ENCODE measurements at places on chromosomes 5 and 9.

DNA sequence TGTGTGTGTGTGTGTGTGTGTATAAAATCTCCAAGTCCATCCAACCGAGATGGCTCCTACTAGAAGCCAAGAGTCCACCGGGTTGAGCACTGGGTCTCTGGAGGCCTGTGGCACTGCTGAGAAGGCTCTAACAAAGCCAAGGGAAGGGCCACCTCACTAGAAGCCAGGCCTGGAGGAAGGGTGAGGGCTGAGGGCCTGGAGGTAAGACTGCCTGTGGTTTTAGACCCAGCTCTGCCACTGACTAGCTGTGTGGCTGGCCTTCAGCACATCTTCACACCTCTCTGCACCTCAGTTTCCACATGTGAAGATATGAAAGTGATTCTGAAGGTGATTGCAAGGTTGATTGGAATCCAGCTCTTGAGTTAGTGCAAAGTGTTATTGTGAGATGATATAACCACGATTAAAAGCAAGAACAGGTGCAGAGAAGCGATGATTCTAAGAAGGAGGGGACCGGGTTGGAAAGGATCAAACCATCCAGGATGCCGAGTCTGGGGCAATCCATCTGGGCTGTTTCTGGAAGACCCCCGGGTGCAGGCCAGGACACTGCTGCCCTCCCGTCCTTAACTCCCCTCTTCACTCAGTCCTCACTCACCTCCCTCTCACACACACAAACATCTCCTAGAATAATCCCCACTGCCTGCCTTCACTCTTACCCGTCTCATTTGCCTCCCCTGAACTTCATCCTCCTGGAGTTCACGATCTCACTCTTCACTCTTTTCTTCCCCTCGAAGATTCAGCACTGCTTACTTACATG, 2.3 kb downstream of the IL4 start:
- DNase-seq = no peak

GRCh38 chr5:103821361-103821760, 258.8 kb upstream of the NUDT12 start:
- no peak for DNase-seq

DNA sequence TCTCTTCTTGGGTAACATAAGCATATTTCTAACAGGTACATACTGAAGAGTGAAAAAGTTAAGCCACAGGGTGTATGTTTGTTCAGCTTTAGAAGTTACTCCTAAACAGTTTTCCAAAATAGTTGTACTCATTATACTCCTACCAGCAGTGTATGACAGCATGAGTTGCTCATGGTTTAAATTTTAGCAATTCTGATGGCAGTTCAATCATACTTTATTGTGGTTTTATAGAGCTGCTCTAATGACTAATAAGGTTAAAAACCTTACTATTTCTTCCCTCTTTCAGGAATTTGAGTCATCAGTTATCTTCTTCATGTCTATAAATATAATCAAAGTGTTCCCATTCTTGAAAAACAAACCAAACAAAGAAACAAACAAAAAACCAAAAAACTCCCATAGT, 81.5 kb downstream of the CAAP1 start:
- no peak for DNase-seq

DNA sequence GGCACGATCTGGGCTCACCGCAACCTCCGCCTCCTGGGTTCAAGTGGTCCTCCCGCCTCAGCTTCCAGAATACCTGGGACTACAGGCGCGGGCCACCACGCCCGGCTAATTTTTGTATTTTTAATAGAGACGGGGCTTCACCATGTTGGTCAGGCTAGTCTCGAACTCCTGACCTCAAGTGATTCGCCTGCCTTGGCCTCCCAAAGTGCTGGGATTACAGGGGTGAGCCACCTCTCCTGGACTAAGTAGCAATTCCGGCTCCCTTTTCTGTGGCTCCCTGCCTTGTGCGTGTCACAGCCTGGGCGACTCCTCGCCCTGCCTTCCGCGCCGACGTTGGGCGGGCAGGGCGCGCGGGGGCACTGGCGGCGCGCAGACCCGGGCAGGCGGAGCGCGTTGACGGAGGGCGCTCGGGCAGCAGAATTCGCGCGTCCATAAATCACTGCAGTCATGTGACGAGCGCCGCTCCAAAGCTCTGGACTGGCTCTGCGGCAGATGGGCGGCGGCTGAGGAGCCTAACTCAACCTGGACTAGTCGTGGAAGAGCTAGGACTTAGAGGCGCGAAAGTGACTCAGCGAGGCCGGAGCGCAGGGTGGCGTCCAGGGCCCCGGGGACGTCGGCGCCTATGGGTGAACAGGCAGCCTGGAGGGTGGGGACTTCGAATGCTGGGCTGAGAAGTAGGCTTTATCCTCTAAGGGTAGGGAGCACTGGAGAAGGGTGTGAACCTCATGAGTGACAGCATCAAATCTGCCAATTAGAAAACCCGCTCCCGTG, 1.4 kb upstream of the CIZ1 start:
- peak; percentile 73 for DNase-seq

DNA sequence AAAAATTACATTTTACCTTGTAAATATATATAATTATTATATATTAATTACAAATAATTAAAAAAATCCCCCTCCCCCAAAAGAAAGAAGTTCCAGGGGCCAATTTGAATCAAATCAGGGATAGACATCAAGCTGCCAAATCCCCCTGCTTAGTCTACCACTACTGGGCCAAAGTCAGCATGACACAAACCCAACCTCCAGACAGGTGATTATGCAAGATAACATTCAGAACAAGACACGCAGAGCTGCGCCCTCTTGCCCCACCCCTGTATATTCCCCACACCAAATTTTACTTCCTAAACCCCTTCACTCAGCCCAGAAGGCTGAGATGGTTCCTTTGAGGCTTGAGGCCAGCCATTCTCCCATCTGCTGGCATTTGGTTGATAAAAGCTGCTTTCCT, 2059.1 kb upstream of the CDH6 start:
- DNase-seq = no peak

- no peak for DNase-seq
Measured at GRCh38 chr9:37801287-37801850, 772 bp downstream of the DCAF10 start.

- DNase-seq = no peak
Measured at GRCh38 chr5:73143716-73144115, 23.3 kb downstream of the TMEM171 start.

- DNase-seq = peak; percentile 46
Measured at GRCh38 chr9:137757613-137758029, 120.0 kb upstream of the CACNA1B start.

DNA sequence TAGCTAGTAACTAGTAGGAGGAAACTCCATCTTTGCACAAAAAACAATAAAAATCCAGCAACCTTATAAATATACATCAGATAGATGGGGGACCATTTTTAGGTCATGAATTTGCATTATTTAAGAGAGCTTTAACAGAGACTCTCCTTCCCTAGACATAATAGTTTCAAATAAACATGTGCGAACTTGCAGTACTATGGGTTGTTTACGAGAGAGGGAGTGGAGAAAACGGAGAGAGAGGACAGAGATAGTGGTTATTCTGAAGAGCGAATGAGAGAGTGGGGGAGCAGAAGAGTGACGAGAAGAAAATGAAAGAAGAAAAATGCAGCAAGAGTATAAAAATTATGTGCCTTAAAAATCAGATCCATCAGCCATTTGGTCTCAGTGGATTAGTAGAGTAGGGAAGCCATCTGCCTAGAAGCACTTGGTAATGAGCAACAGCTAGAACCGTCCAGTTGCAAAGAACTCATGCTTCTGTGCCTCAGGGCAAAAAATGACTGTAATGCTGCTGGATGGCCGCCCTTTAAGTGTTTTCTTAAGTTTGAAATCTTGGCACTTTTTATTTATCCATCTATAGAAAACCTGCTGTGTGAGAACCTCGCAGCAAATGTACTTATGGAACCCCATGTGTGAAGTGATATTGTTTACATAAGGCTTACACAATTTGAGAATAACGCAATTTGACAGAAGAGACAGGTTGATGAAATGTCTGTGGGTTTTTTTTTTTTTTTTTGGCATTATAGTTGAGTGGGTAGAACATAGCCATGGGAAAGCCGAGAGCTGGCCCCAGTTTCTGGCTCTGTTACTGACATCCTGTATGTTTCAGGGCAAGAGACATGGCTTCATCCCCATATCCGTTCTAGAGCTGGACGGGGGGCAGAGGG, 95.6 kb upstream of the ZNF608 start:
- DNase-seq = no peak

- DNase-seq = peak; percentile 95
Measured at GRCh38 chr5:17359451-17360011, 138.5 kb upstream of the TAF11L2 start.

GRCh38 chr5:31990081-31990650, 184.0 kb downstream of the GOLPH3 start:
- no peak for DNase-seq

DNA sequence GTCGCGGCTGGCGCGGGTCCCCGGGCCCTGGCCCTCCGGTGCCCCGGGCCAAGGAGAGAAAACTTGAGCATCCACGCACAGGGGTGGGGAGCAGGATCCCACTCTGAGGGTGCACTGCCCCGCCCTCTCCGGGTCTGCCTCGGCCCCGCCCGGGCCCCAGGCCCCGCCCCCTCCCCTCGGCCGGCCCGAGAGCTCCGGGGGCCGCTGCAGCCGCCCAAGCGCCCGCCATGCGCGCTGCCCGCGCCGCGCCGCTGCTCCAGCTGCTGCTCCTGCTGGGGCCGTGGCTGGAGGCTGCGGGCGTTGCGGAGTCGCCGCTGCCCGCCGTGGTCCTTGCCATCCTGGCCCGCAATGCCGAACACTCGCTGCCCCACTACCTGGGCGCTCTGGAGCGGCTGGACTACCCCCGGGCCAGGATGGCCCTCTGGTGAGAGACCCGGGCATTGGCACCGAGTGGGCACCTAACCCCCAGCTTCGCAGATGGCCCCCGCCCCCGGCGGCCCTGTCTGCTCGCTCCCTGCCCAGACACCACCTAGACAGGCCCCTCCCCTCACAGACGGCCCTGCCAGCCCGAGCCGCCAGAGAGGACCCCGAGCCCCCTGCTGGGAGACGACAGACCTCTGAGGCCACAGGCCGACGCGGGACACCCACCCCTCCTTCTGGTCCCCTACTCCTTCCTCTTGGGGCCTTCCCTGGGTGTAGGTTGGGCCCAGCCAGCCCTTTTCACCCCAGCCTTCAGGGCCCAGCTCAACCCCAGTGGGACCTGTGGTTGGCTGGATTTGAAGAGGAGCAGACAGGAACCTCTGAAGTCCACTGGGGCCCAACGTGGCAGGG, at the start of gene CERCAM:
Gene CERCAM (plus strand): TSS at position 207 of the 831 bp plus-strand sequence. CDS start 21 bp downstream, at position 228.
- no peak for DNase-seq

DNA sequence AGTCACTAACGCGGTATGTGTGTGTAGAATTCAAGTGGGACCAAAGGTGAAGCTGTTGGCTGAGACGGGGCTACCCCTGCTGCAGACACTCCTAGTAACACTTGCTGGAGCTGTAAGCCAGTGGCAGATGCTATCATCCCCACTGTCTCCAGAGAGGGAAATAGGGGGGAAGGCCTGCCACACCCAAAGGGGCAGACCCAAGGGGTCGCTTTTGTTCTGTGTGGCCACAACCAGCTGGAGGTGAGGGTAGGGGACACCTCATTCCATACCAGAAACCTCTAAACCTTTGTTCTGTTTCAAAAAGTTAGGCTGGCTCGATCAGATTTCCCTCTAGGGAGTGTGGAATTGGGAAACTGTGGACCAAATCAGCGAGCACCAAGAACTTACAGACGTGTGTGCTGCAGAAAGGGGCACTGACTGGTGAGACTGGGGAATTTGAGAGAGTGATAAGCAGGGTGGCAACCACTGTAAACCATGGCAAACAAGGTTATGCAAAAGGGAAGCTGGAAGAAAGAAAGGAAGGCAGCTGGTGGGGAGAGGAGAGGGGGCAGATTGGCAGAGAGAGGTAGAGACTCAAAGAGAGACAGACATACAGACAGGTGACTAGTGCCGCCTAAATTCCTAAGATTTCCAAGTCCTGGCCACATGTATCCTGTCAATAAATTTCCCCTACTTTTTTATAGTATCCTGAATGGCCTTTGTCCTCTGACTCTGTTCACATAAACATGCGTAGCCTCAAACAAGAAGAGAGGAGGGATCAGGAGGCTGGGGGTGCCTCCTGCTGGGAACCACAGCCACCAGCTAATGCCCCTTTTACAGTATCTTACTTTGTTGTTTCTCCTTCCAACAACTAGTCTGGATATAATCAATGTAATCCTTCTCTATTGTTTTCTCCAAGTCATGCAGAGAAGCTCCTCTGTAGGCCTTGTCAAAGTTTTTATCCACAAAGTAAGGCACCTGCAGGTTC, 15.6 kb upstream of the SPATA24 start:
- no peak for DNase-seq

GRCh38 chr5:130870691-130871090, 294.4 kb downstream of the HINT1 start:
- no peak for DNase-seq

DNA sequence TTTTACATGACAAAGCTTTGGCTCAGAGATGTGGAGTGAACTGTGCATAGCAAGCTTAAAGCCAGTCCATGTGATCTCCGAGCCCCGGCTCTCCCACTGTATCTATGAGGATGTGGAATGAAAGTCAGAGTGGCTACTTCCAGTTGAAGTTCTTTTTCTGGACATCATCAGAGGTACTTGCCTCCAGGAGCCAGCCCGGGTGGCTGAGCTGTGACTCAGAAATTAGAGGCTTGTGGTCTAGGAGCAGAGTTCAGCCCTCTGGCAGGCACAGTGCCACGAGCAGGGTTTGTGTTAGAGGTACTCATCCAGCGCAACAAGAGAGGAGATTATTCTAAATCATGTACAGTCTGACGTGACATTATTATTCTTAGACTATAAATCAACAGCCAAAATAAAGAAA, 322.5 kb downstream of the CDK5RAP2 start:
- no peak for DNase-seq

GRCh38 chr5:63687854-63688516, 274.3 kb downstream of the HTR1A start:
- DNase-seq = no peak

DNA sequence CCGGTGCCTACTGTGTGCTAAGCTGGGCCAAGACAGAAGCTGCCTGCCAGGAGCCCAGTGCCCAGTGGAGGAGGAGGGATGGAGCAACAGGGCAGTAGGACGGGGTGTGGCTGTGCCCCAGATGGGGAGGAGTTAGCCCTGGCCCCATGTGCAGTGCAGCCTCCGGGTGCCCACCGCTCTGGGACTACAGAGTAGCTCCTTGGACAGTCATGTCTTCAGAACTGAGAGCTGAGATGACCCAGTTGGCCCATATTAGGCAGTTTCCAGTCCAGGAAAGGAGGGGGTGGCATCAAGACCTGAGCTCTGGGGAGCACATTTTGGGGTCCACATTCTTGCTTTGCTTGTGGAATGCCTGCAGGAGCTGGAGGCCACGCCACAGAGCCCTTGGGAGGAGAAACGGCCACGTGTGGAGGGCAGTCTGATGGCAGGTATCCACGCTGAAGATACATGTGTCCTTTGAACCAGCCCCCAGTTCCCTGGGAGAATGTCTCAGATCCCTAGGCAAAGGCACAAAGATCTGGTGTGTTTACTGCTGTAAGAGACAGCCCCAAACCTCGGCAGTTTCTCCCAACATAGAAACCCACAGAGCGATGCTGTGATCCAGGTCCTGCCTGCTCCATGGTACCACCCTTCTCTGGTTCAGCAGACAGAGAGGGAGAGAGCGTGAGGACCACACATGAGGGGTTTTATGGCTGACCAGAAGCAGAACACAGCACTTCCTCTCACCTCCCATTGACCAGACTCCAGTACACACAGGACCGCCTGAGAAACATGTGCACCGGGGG, 46.8 kb upstream of the FCN1 start:
- no peak for DNase-seq

GRCh38 chr5:30981576-30981975, 211.9 kb upstream of the CDH6 start:
- no peak for DNase-seq

GRCh38 chr9:8605096-8605495, 805.5 kb upstream of the DMAC1 start:
- no peak for DNase-seq

Data from fibroblast of skin of left quadriceps (primary cell).